ENCODE measurements at places on chromosomes 6 and 20.

GRCh38 chr20:8033151-8033841 is 13.7 kb upstream of the TMX4 start:
- DNase-seq: no peak

DNA sequence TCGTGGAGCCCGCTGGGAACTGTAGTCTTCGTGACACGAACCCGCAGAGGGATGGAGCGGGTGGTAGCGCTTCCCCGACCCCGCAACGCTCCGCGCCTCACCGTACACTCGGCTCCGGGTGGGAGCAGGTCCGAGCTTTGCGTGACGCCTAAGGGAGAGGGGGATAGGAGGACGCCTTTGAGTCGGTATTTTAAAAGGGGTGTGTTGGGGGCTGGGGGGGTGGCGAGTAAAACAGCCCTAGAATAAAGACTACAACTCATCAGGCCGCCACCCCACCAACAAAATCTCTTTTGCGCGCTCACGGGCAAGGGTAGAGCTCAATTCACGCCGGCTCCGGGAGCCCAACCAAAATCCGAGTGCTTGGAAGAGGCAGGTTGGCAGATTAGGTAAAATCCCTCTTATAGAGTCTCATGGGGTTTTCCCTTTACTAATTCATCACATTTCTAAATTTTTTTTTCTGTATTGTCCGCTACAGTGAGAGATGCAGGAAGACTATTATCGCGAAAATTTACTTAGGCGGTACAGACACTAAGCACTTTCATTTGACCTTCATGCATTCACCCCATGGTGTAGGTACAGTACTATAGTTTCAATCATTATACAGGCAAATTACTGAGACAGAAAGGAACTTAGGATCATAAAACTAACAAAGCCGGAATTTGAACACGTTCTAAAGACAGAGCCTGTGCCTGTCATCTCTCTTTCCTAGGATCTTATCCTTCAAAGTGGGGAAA is 706 bp upstream of the SNX14 start:
- no peak for DNase-seq

DNA sequence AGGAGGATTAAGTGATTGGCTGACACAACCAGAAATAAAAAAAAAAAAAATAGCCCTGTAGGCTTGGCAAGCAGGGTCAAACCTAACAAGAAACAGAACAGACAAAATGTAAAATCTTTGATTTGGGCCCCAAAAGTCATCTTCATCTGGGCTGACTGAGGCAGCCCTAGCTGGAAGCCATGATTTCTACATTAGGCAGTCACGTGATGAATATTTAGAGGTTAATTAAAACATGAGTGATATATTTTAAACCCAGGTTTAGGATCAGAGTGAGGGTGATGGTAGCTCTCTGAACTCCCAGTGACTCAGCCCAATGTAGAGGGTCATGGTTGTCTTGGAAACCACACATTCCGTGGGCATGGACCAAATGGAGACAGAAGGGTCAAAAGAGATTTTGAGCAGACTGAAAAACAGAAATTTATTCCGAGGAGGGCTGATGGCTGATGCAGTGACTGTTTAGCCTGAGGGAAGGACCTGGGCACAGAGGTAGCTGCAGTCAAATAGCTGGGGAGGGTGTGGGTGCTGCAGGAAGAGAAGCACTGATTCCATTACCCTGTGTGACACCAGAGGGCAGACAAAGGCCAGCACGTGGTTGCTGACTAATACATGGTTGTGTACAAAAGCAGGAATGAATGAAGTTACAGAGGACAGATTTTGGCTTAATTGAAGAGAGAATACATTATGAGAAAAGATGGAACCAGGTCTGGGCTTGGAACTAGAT is 573.1 kb upstream of the CHD6 start:
- DNase-seq: no peak

- no peak for DNase-seq
Observed at GRCh38 chr6:158069800-158070195, 88.1 kb downstream of the SYNJ2 start.

DNA sequence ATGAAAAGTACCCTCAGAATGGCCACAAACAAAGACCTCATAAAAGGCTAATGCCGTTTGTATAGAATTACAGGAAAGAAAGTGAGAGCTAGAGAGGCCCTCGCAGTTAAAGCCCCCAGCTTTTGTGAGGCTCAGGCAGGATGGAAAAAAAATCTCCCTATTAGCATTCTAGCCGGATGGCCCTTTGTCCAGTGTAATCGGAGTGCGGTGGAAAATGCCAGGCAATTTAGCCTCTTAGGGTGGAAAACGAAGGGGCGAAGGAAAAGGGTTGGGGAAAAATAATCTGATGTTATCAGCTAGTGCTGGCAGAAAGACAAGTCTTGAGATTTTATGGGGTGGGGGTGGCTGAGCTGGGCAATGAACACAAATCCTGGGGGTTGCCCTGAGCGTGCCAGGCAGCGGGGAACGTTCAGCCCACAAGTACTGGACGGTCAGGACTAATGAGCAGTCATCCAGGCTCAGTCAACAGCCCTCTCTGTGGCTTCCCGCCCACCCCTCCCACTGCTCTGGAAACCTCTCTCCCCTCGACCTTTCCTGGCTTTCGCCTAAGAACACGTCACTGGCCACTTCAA is 92.4 kb downstream of the PSMG4 start:
- no peak for DNase-seq

DNA sequence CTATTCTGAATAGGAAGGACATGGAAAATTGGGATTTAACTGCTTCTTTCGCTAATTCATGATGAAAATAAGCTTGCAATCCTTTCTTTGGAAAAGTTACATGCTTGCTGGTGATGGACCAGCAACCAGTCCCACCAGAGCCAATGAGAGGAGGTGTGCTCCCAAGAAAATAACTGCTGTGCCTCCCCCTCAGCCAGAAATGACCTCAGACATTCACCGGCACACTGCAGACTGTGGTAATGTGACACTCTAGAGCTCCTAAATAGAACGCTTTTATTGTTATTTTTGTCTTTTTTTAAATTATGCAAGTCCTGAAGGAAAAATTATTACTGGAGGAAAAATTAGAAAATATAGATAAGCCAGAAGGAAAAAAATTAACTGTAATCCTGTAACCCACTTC is 2.6 kb downstream of the PYGB start:
- no peak for DNase-seq

DNA sequence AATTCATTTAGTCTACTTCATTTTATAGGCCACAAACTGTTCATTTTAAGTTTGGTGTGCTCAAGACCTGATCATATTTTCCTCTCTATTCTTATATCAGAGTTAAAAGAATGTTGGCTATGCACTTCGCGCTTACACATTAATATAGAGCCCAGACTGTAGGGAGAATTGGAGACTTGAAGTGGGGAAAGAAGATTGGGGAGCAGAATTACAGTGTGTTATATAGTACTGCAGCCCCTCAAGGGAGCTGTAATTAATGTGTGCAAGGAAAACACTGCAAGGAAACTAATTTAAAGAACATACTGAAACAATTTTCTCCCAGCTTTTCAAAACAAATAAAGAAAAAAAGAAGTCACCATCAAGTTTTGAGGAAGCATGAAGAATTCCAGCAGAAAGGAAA is 572.7 kb upstream of the FLRT3 start:
- no peak for DNase-seq
